ENCODE measurements at places on chromosomes 7 and 10.

DNA sequence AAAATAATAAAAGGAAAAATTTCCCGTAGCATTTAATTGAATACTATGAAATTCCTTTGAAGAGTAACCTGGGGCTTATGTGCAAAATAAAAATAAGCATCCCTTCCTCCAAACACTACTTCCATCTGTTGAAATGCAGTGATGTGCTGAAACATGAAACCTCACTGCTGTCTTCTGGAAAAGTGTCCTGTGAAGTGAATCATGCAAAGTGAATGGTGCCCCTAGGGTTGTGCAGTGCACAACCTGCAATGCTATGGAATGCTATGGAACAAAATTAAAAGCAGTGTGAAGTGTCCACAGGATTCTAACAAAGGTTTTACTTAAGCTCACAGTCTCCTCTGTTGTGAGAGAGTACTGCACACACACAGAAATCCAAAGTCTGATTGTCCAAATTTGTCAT lies 480.9 kb downstream of the ETV1 start:
- DNase-seq: peak; percentile 1

- DNase-seq: no peak
Observed at GRCh38 chr7:133977409-133978274, 149.5 kb upstream of the LRGUK start.

DNA sequence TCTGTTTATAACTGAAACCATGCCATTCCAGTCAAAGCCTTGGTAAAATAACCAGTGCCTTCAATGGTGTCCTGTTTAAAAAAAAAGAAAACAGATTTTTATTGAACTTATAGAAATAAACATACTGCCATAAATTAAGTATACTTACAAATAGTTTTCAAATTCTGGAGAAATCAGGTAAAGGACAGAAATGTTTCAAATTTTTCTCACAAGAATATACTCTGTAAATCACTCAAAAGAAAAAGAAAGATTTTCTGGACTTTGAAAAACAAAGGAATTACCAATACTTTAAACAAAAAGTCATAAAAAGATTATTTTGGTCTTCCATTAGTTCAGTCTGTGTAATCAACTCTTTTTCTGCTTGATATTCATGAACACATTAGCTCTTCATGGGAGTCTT lies 23.9 kb downstream of the MRPL32 start:
- DNase-seq: no peak

DNA sequence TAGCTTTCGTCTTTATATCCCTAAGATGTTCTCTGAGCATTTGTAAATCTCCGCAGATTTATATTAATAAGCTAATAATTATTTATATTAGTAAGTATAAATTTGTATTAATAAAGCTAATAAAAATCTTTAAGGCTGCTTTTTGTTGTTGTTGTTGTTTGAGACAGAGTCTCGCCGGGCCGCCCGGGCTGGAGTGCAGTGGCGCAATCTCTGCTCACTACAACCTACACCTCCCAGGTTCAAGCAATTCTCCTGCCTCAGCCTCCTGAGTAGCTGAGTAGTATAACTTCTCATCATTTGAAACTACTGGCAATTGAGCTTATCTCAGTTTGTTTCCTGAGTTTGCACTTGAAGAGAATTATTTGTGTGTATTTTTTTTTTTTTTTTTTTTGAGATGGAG lies 5.1 kb upstream of the ZRANB1 start:
- DNase-seq: no peak

- no peak for DNase-seq
Observed at GRCh38 chr7:31370609-31371008, 30.1 kb upstream of the NEUROD6 start.

DNA sequence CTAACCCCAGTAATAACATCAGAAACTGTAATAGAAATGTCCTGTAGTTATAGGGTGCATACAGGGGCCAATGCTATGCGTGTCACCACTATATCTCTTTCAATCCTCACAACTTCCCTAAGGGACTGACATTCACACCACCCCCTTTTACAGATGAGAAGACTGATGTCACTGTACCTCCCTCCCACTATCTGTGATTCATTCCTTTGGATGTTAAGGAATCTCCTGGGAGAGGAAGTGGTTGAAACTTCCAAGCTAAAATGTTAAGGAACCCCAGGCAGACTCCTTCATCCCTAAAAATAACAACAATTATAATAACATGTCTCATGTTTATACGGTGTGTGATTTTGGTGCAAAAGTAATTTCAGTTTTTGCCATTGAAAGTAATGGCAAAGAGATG lies 5.4 kb downstream of the COL13A1 start:
- peak; percentile 55 for DNase-seq

GRCh38 chr10:106540645-106541044 lies 623.9 kb downstream of the SORCS1 start:
- peak; percentile 67 for DNase-seq

DNA sequence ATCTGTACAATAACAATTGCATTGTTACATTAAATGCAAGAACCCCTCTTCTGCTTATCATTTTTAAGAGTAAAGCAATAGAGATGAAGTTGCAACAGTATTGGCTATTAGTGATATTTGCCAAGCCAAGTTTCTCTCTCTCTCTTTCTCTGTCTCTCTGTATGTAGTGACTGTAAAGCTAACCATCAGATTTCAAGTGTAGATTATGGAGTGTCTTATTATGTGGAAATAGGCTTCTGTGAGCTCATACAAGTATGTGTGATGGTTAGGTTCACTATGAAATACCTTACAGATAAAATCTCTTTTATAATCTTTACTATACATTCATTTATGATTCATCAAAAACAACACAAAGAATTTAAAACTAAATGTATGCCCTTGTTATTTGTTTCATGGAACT lies 28.6 kb upstream of the NRP1 start:
- DNase-seq: peak; percentile 68

DNA sequence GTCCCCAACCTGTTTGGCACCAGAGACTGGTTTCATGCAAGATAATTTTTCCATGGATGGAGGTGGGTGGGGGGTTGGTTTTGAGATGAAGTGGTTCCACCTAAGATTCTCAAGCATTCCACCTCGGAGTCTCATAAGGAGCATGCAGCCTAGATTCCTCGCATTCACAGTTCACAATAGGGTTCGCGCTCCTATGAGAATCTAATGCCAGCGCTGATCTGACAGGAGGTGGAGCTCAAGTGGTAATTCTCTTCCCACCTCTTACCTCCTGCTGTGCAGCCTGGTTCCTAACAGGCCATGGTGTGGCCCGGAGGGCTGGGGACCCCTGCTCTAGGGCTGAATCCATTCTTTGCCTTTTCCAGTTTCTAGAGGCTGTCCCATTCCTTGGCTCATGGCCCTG lies 19.1 kb upstream of the CDK1 start:
- no peak for DNase-seq

DNA sequence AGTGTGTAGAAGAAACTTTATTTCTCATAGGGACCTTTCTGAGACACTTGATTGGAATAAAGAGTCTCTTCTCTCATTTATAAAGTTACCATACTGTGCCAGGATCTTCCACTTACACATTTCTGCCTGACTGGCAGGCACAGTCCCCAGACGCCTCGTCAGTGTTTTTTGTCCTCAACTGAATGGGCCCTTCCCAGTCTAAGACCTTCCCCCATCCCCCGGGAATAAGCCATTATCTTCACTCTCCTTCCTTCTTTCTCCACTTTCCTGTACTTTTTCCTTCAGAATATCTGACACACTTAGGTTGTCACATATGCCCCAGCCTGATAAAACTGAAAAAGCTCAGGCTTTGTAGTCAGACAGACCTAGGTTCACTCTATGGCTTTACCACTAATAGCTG lies 35.3 kb upstream of the KCNIP2 start:
- DNase-seq: no peak

- DNase-seq: no peak
Observed at GRCh38 chr10:101295261-101295660, 58.7 kb upstream of the BTRC start.

GRCh38 chr7:26912338-26912737 lies 47.9 kb upstream of the SKAP2 start:
- DNase-seq: no peak

GRCh38 chr10:3295582-3296151 lies 123.1 kb upstream of the PITRM1 start:
- no peak for DNase-seq
